CD4-positive, alpha-beta T cell treated with Interferon alpha-2 for 1 hour (primary cell): ENCODE measurements at places on chromosomes 11 and 22.

GRCh38 chr11:45354976-45355705, 69.0 kb upstream of the SYT13 start:
- peak; percentile 93 for DNase-seq

GRCh38 chr11:45921561-45922424, 663 bp upstream of the LARGE2 start:
- DNase-seq = peak; percentile 20

DNA sequence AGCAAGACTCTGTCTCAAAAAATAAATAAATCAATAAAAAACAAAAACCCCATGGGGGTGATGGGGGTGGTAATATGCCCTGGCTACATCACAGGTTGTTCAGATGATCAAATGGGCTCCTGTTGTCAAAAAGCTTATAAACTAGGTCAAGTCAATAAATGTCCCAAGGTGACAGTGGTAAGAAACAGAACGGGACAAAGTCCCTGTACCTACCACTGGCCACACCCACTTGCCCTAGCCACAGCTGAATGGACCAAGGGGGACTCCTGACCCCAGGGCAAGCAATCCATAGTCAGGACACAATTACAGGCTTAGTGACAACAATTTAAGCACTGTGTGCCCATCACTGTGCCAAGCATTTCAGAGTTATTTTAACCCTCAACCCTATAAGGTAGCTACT, 6.0 kb downstream of the NAGA start:
- no peak for DNase-seq

- no peak for DNase-seq
Observed at GRCh38 chr11:116233561-116233960, 539.2 kb downstream of the BUD13 start.

DNA sequence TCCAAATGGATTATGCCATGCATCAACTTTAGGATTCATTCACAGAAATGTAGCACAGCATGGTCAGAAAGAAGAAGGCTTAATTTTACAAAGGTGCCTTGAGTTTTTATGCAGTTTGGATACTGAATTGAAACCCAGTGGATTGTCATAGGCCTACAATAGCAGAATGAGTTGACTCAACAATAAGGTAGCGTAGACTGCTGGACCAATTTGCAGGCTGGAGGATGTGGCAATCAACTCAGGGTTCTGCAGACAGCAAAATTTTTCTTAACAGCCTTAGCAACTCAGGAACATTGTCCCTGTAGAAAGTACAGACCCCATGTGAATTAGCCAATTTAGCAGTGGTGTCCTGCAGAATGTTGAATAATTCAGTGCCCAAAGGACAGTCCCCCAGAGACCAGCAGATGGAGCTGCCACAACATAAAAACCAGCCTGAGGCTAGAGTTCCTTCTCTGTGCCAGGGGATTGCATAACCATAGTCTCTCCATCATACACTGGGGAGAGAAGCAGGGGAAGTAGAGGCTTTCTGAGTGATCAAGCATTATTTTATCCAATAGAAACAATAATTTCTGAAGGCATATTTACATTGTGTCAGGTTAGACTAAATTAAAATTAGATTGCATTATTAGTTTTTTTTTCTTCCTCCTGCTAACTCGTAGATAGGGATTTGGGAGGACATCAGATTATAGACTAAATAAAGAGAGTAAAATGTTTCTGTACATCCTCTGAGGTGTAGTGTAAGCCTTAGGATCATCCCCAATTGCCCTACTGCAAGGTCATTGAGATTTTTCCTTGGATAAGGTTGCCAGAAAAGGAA, 20.3 kb upstream of the MRPL17 start:
- peak; percentile 49 for DNase-seq

DNA sequence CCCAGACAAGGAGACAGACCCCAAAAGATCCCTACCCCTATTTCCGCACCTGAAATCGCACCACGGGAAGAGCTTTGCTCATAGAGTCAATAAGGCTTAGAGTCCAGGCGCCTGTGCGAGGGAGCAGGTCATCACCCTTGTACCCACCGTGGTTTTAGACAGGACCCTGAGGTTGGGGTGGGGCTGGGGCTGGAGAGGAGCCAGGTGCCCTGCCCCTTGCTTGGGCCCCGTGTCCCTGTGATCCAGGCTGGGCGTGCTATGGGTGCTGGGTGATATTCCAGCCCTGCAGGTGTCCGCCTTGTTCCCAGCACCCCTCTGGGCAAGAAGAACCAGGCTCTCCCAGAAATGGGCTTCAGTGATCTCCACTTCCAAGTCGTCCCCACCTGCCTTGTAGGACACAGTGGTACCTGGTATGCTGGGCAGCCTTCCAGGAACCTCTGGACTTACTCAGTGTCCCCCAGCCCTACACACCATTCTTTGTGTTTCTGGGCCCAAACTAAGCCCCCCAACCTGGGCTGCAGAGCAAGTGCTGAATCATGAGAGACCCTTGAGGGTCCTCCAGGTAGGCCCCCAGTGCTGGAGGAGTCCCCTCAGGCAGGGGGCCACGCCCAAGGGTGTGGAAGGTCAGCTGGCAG, 4.5 kb downstream of the CD81 start:
- DNase-seq = no peak

DNA sequence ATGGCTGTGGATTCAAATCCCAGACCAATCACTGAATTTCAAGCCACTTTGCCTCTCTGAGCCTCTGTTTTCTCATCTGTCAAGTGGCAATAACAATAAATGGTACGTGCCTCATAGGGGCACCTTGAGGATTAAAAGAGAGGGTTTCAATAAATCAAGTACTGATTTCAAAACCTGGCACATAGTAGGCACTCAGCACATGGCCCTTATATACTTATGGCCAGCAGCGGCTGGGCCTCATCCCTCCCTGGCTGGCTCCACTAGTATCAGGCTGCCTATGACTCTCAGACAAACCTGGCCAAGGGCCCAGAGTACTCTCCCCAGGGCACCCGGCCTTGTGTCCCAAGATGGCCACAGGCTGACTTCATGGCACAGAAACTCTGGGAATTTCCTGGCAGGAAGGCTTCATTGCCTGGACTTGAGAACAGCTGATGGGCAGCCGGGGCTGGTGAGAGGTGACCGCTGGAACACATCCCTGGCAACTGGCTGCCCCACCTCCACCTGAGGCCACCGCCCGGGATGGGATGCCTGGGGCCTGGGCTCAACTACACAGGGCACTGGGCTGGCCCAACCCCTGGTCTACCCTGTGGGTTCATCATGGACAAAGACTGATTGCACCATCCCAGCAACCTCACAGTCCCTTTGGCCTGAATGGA, 3.4 kb downstream of the FADS3 start:
- DNase-seq = no peak
